ENCODE measurements at places on chromosomes 6 and 20.

- no peak for DNase-seq
Observed at GRCh38 chr20:57661746-57662455, 41.7 kb upstream of the ZBP1 start.

DNA sequence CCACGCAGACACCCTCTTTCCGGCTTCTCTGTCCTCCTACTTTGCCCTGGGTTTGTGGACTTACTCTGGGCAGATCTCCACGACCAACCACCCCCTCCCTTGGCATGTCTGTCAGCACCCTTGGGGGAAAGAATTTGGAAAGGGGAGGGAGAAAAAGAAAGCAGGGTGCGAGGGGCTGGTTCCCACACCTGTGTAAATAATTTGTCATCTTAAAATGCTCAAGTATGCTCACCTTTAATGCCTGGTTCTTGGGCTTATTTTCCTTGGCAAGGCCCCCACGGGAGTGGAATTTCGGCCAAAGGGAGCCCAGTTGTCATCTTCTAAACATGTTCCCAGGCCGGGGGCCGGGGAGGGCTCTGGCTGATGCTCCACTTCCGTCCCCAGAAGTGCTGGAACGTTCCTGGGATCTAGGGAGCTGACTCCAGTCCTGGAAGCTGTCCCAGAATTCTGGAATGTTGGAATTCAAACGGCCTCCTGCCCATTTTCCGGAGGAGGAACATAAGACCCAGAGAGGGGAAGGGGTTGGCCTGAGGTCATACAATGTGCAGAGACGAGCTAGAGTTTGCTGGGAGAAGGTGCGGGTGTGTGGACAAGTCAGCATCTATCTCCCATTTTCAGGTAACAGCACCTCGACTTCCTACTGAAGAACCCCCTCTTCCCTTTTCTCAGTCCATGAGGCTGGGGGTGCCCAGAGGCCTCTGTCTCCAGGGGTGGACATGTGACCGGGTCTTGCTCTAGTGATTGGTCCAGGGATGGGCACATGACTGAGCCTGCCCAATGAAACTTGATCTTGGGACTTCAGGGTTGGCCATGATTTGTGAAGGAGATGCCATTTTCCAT lies 122.3 kb downstream of the CEBPB start:
- DNase-seq, result peak; percentile 98

GRCh38 chr6:99612551-99613408 lies 6.1 kb downstream of the PRDM13 start:
- no peak for DNase-seq

- peak; percentile 53 for DNase-seq
Observed at GRCh38 chr20:54510541-54511129, 35.2 kb downstream of the DOK5 start.

GRCh38 chr6:18491308-18492045 lies 104.3 kb downstream of the RNF144B start:
- no peak for DNase-seq

GRCh38 chr6:124747349-124747748 lies 214.9 kb upstream of the RNF217 start:
- no peak for DNase-seq

DNA sequence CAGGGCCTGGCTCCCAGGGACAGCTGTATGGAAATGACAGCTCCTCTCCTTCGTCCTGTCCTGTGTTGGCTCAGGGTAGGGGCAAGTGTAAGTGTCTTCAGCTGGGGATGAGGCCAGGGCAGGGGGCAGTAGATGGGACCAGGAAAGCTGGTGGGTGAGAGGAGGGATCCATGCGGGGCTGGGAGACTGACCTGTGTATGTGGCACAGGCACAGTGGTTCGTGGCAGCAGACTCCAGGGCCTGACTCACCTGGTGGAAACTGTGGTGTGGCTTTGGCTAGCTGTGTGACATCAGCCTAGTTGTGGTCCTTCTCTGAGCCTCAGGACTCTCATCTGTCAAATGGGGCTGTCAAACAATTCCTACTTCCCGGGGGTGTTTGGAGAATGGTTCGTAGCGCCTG lies 13.7 kb upstream of the SCRT2 start:
- DNase-seq, result no peak

DNA sequence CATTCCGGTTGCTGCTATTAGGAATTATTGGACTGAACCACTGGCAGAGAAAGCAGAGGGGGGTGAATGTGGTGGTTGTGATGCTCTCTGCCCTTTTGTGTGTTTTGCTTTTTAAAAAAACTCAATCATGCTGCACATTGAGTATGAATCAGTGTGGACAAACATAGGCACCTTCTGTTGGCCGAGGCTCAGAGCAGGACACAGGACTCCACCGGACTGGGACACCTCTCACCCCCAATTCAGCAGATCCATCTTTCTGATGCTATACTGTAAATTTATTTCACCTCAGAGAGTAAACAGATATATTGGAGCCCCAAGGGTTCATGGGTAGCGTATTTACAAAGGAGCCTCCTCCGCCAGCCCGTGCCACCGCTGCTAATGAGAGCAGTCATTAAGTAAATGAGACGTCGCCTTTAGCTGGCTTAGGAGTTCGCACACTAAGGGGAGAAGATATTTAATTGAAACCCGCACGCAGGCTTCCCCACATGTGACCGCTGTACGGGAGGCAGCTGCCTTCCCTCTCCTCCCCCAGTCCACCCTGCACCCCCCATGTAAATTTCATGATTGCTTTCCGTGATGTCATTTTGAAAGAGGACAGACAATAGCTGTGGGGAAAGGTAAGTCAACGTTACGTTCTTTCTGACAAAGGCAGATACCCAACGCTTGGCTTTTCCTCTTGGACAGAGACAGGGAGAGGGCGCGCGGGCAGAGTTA lies at the start of gene MYT1:
MYT1 (plus strand) TSS at position 330 of the 714 bp plus-strand sequence. CDS start 34,410 bp downstream, outside the sequence.
- no peak for DNase-seq

DNA sequence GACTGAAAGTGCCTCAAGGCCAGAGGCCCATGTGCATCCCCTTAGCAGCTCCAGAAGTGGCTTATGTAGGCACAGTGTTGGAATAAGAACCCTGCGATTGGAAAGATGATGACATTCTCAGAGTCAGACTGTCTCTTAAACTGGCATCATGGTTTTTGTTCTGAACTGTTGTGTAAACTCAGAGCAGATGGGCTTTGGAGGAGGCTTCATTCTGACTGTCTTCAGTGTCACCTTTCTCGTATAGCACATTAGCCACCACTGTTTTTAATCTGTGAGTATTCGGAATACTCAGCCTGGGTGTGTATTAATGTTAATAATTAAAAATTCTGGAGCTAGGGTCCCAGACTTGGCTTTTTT lies 140.9 kb downstream of the JARID2 start:
- no peak for DNase-seq

- DNase-seq, result no peak
Observed at GRCh38 chr6:150220634-150221551, 78.0 kb downstream of the PPP1R14C start.

DNA sequence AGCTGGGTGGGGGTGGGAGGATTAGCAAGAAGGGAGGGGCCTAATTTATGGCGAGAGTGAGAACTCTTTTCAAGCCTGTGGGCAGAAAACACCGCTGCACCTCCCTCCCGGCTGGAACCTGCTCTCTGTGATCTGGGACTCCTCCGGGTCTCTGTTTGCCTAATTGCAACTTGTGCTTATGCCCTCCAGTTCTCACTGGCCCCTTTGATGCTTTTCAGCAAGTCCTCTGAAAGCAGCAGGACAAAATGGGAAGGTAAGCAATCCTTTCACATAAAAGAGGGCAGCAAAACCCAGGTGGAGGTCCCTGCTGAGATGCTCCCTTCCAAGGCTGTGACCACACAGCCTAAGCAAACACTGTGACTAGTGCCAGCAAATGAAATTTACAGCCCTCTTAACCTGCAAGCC lies 523.0 kb upstream of the FLRT3 start:
- no peak for DNase-seq

- DNase-seq, result peak; percentile 35
Observed at GRCh38 chr6:30615958-30616810, 859 bp downstream of the PPP1R10 start.

GRCh38 chr6:138012682-138013081 lies 94.5 kb downstream of the PERP start:
- DNase-seq, result no peak

- no peak for DNase-seq
Observed at GRCh38 chr6:23006656-23007055, 437.3 kb downstream of the HDGFL1 start.

DNA sequence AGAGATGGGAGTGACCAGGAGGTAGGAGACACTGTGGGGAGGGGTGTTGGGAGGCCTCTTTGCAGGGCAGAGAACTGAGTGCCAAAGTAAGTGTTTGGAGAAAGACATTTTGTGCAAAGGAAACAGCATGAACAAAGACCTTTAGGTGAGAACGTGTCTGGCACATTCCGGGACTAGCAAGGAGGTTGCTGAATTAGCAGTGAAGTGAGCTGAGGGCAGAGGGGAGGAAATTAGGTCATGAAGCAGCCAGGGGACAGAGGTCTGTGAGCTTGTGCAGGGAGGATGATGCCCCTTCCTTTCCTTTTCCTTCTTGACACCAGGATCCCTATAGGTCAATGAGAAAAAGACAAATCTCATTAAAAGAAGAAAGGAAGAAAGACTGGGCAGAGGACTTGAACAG lies 21.4 kb upstream of the AHCY start:
- no peak for DNase-seq

GRCh38 chr6:34496103-34496685 lies 30.3 kb downstream of the PACSIN1 start:
- no peak for DNase-seq

DNA sequence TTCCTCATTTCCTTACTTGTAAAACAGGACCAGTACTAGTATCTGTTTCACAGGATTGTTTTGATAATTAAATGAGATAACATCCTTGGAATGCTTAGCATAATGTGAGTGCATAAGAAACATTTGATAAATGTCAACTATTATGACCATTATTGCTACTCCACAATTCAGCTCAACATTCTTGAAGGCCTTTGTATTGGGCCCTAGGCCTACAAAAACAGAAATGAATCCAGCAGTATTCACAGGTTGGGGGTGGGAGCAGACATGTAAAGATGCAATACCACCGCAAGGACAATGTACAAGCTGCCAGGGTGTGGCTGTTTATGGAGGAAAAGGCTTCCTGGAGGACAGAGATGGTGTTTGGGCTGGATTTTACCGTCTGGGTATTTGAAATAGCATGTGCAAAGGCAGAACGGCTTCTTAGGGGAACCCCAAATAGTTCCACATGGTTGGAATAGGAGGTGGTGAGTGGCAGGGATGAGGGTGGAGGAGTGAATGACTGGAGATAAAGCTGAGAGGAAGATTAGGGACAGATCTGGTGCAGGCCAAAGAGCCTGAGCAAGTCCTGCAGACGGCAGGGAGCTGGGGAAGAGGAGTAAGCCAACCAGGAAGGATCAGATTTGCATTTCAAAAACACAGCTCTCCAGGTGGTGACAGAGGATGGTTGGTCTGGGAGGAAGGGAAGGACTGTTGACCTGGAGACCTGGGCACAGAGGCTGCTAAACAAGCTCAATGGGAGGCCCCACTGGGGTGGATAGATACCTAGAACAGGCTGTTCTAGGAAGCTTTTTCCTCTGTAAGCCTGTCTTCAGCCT lies 57.0 kb upstream of the EPB41L1 start:
- peak; percentile 89 for DNase-seq

DNA sequence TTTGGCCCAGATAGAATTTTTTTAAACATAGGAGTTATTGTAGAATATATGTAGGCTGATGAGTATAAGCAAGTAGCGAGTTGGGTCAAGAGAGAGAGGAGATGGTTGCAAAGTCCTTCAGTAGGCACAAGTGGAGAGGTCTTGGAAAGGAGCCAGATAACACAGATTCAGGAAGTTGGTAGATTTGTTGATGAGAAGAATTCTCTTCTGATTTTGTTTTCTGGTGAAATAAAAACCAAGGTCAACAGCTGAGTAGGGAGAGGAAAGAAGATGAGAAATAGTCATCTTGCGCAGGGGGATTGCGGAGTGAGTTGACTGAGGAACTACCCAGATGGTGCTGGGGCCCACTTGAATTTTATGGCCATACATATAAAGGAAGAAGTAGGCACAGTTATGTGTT lies 17.4 kb upstream of the CD83 start:
- DNase-seq, result no peak

- no peak for DNase-seq
Observed at GRCh38 chr6:11972270-11972669, 39.8 kb upstream of the HIVEP1 start.

DNA sequence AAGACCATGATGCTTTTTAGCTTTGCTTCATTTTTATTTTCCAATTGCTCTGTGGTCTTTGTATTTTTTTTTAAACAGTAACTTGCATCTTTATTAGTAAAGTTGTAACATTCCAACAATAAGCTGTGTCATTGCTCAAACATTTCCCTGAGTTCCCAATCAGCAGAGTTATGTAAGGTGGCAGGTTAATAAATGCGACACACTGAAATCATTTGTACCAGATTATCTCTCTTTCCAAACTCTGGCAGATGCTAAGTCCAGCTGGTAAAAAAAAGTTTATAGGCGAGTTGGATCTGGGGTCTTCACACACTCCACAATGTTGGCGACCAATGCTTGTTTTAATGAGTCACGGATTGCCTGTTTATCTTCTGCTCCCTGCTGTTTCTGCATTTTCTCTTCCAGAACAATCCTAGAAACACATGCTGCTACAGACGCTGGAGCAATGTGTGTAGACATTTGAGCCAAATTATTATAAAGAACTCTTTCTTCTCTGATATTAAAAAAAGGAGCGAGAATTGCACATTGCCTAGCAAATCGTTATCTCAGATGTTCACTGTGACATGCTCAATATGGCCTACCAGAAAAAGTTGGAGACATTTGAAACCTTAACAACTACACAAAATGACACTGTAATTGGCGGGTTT lies 113.6 kb upstream of the IFNGR1 start:
- peak; percentile 46 for DNase-seq

DNA sequence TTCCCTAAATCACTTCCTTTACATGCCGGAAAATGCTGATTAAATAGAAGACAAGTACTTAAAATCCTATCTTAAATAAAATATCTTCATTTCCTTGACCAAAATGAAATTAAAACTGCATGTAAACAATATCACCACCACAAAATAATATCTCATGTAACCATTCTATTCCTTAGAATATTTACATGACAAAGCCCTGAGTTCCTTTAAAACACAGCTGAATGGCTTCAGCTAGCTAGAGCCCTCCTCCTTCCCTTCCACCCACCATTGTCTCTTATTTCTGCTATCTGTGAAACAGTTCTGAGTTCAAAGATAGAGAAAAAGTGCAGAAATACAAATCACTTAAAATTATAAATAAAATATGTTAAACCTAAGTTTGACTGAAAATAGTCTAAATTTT lies 103.1 kb downstream of the HIVEP2 start:
- no peak for DNase-seq

DNA sequence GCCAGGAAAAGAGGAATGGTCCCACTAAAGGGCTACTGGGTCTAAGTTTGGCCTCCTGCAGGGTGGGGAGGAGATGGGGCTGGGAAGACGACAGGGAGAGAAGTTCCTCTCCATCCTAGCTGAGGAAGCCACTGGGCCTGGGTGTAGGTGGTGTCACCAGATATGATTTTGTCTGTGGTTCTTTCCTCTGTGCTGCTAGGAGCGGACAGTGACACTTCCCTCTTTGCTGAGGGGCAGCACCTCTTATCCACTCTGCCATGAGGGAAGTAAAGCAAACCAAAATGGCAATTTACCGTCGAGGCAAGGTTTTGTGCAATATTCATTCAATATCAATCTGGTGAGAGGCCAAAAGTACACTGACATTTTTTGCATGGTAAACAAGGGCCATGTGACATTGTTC lies 33.0 kb upstream of the NR2E1 start:
- DNase-seq, result no peak

- no peak for DNase-seq
Observed at GRCh38 chr20:49122920-49123319, 65.2 kb downstream of the STAU1 start.

Measured in fibroblast of skin of scalp (primary cell).